CD4-positive, alpha-beta T cell treated with Interleukin-15 for 4 hours (primary cell): ENCODE measurements at places on chromosomes 5 and 9.

GRCh38 chr5:89694026-89694550, 715.5 kb downstream of the CETN3 start:
- no peak for DNase-seq

- DNase-seq: no peak
Observed at GRCh38 chr5:102545175-102545574, 46.4 kb upstream of the SLCO6A1 start.

- DNase-seq: no peak
Observed at GRCh38 chr5:10746711-10747110, 14.3 kb downstream of the DAP start.

GRCh38 chr9:95724253-95724991, 151.1 kb upstream of the ERCC6L2 start:
- DNase-seq: peak; percentile 74

GRCh38 chr5:151900891-151901290, 23.8 kb downstream of the GLRA1 start:
- DNase-seq: no peak
